ENCODE measurements at places on chromosomes 4 and X.

DNA sequence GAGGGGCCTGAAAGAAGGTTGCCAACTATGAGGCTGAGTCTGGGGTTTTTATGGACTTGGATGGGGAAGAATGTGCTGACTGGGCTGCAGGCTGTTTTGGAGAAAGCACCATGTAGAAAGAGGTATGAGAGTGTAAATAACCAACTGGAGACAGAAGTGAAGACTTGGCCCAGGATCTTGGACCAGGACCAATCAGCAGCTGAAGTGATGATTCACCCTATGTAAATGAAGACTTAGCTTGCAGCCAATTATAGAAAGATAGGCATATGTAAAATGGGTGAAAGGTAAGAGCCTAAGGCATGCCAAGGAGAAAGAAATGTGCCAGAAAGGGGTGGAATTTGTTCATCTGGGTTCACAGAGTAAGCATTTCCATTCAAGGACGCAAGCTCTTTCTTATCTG is 856.7 kb upstream of the PRKX start:
- no peak for DNase-seq

GRCh38 chr4:187286525-187286924 is 562.9 kb upstream of the FAT1 start:
- DNase-seq, result no peak

DNA sequence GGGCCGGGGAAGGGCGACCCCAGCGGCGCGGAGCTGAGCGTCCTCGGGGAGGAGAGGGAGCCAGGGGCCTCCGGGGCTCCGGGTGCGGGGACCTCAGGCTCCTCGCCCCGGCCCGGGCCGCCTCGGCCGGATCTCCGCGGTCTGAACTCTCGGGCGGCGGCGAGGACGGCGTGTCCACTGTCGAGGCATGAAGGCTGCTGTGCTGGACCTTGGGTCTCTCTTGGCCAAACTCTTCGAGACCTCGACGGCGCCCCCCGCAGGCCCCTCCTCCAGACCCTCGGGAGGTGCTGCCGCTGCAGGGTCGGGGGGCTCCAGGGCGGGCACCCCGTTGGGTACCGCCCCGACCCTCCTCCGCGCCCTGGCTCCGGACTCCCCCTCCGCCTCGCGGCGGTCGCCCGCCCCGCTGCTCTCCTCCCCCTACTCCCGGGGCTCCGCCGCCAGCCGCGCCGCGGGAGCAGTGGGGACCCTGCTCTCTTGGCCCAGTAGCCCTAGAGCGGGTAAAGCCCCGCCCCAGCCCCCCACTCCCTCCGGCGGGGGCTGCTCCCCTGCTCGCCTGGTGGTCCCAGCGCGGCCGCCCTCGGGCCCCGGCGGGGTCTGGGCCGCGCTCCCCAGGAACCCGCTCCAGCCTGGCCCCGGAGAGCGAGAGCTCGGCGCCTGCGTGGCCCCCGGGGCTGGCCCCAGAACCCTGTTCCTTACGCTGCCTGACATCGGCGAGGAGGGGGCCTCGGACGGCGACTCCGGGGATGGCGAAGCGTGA is 564 bp downstream of the FAM149A start:
- DNase-seq, result no peak

GRCh38 chrX:17931855-17932254 is 70.8 kb upstream of the RAI2 start:
- no peak for DNase-seq

DNA sequence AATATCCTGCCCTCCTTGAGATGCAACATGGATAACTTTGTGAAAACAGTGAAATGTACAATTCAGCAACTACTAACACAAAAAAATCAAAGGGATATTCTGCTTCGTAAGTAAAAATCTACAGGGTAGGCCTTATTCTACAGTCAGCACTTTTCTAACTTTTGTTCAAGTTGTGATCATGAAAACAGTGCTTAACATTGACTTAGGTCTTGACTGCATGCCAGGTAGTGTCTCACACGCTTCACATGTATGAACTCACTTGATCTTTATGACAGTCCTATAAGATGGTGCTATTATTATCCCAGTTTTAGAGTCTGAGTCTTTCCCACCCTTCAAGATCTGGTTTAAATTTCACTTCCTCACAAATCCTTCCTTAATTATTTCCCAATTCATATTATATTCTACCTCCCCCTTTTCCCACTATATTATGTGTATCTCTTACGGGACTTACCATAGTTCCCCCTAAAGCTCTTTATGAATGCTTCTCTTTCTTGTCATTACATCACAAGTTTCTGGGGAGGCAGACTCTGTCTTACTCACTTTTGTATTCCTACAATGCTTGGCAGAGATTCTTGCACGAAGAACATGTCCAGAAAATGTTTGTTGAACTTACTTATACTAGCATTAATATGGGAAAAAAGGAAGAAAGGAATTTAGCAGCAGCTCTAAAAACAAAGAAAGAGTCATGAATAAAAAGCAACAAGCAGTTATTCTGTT is 179.8 kb downstream of the SCFD2 start:
- DNase-seq, result peak; percentile 72

DNA sequence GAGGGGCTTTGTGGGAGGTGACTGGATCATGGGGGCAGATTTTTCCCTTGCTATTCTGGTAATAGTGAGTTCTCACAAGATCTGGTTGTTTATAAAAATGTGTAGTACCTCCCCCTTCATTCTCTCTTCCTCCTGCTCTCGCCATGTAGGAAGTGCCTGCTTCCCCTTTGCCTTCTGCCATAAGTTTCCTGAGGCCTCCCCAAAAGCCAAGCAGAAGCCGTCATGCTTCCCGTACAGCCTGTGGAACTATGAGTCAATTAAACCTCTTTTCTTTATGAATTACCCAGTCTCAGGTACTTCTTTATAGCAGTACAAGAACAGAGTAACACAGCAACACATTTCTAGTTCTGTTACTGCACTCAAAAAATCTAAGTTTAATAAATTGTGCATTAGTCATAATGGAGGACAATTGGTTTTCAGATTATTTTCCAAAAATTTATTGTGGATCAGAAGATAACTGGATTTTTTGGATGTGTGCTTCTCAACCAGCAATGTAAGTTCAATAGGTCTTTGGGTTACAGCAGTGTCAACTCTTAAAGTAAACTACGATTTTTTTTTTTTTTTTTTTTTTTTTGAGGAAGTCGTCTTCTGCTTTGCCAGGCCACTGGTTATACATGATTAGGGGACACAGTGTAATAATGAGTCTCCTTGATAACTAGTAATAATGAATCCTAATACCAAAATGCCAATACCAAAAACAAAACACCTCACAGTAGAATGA is 69.9 kb downstream of the CHIC2 start:
- no peak for DNase-seq

Data from fibroblast of skin of left biceps (primary cell).